ENCODE measurements at places on chromosomes 1 and 21.
A peak's percentile ranks its signal among the peaks of the same experiment; 100 is the strongest.

DNA sequence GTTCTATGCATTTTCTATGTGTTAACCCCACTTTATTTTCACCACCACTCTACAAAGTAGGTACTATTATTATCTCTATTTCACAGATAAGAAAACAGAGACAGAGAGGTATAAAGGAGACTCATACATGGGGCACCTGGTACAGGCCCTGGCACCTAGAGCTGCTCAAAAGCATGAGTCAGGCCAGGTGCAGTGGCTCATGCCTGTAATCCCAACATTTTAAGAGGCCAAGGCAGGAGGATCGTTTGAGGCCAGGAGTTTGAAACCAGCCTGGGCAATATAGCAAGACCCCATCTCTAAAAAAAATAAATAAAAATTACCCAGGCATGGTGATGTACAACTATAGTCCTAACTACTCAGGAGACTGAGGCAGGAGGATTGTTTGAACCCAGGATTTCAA, 35.8 kb downstream of the GLIS1 start:
- DNase-seq, result no peak

DNA sequence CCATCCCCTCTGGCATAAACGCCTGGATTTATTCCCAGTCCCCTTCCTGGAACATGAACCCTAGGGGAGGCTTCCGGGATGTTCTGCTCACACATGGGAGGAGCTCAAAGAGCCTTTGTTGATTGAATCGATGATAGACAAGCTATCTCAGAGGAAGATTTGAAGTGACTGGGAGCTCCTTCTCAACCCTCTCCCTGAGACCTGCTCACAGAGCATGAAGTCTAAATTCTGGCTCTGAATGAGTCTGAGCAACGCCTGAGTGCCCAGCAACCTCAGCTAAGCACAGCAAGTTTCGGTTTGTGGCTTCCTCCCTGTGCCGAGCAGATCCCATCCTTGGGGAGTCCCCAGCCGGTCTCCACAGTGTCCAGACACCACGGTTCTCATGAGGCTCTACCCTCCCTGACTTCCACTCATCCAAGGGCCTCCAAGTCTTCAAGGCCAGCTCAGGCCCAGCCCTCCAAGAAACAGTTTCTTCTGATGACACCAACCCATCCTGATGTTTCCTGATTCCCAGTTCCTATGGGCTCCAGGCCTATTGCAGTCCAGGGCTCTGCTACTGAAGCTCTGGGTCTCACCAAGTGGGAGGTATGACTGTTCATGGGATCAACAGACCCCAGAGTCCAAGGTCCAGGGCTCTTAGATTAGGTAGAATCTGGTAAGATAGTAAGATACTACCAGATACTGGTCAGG, 190.8 kb downstream of the DYRK1A start:
- no peak for DNase-seq

DNA sequence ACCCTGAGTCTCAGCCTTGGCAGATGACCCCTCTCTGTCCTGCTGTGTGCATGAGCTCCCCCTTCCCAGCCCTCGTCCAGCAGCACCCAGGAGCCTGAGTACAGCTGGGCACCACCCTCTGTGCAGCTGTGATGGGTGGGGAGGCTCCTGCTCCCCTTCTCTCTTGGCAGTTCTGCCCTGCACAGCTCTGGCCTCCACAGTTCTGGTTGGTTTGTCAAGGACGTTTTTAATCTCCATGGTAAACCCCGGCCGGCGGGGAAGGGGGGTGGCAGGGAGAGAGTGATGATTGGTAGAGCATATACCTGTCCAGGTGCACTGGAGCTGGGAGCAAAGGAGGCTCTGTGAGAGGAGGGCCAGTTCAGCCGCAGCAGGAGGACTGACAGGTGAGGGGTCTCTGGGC, at the start of gene CLCNKA:
Gene CLCNKA (plus strand): TSS at position 356 of the 400 bp plus-strand sequence. CDS start 584 bp downstream, outside the sequence.
- no peak for DNase-seq

DNA sequence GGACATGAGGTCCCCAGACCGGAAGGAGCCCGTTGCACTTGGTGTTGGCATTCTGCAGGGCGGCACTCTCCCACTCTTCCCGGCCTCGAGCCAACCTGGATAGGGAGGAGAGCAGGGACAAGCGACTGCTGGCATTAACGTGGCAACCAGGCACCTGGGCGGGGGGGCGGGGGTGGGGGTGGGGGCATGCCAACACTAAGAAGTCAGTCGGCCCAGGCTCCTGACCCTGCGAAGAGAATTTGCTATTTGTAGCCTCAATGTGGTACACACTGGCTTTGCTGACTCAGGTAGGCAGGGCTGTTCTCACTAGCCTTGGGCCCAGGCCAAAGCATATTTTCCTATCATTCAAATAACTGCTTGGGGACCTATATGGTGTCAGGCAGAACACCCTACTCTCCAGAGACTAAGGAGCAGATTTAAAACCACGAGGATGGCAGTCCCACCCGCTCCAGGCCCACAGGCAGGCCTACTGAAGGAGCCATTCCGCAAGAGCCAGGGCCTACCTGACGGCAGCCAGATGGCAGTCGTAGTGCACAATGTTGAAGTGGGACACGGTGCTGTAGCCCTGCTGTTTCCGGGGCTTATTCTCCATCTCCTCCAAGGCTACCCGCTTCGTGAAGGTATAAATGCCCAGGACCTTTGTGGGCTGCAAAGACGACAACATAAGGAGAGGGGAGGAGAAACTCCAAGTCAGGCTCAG, 123.7 kb downstream of the UBR4 start:
- no peak for DNase-seq

DNA sequence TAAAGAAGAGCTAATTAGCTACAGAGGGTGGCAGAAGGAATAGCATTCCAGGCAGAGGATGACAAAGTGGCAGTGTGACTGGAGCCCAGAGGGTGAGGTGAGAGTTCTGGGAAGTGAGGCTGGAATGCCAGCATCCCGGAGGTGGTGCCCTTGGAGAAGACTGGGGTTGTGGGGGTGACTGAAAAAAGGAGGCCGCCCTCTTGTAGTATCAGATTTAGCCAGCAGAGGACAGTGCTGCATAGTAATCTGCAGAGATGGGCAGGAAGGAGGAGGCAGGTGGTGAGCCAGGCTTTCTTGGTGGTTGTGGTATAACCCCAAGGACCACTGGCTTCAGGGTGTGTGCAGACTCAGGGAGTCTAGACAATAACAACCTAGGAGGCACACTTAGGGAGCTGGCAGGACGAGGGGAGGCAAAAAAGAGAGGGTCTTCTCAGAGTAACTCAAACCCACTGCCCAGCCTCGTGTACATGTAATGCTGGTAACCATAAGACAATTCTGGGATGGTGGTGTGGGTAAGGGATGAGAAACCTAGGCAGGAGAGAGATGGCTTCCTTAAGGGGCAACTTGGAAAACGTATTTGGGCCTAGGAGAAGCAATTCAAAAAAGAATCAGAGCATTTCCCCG, 30.5 kb downstream of the MROH7 start:
- DNase-seq, result peak; percentile 46

GRCh38 chr1:51936531-51936930, 54.0 kb downstream of the RAB3B start:
- DNase-seq, result no peak

GRCh38 chr1:64161357-64161941, 42.0 kb upstream of the UBE2U start:
- DNase-seq, result no peak

DNA sequence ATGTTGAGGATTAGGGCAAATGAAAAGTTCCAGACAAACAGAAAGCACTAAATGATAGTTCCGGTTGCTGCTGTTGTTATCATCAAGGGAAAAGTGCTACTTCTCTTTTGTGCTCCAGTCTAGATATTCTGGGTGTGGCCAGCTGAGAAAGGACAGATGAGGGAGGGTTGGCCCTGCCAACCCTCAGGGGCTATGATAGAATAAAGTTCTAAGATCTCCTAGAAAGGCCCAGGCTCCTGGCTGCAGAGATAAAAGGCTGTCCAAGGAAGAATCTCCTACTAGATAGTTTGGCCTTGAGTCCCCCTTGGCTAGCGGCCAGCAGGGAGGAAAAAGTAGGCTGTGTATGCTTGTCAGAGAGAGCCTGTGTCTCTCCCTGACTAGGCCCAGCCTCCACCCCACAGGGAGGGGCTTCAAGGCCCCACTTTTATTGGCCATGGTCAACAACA, 31.5 kb downstream of the RIMS3 start:
- peak; percentile 36 for DNase-seq

GRCh38 chr21:32055305-32055704, 182.5 kb downstream of the HUNK start:
- no peak for DNase-seq

DNA sequence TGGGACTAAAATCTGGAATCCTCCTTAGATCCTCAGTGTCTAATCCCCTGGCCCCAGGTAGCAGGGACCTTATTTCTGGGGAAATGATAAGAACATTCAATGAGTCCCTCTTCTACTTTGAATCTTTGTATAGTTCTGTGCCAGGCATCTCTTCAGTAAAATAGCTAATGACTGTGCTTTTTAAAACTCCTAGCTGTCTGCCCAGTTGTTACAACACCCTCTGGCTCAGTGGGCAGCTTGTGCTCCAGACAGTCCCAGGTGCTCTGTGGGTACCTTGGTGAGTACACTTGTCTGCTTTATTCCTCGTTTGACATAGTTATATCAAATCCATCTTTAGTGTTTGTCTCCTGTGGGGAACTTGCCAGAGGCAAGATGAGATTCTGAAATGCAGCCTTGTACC, 18.0 kb downstream of the TGFB2 start:
- DNase-seq, result no peak

- DNase-seq, result no peak
Observed at GRCh38 chr1:22522221-22522743, 41.0 kb upstream of the EPHA8 start.

GRCh38 chr1:207430602-207431001, 23.5 kb upstream of the CR2 start:
- no peak for DNase-seq

GRCh38 chr1:1208713-1209433, 2.5 kb upstream of the TNFRSF18 start:
- DNase-seq, result peak; percentile 56

DNA sequence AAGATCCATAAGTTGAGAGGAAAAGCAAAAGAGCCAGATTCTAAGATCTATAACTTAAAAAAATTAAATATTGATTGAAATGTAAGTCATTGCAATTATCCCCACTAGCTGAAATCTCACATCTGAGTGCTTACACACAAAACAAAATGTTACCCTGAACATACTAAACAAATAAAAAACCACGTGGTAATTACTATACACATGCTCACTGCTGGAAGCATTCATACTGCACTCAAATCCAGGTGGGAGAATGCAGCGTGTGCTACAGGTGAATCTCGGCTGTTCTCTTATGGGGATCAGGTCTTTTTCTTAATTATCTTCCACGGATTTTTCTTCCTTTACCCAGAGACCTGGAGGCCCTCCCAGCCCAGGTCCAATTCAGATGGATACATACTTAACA, 74.3 kb downstream of the SDC3 start:
- no peak for DNase-seq

DNA sequence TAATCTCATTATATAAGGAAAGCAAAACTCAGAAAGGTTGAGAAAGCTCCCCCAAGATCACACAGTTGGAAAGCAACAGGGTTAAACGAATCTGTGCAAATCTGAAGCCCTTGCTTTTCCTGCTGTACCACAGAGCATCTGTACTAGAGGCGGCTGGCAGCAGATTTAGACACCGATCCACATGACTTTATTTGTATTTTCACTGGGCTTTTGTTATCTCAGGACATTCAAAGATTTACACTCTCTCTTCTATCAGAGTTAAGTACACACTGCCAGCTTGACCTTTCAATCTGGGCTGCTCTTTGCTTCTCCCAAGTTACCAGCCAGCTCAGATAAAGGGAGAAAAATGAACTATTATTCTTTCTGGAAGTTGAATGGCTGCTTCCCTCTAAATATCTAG, 146.6 kb downstream of the FAM78B start:
- no peak for DNase-seq

GRCh38 chr1:61873581-61873980, 131.3 kb downstream of the PATJ start:
- no peak for DNase-seq

DNA sequence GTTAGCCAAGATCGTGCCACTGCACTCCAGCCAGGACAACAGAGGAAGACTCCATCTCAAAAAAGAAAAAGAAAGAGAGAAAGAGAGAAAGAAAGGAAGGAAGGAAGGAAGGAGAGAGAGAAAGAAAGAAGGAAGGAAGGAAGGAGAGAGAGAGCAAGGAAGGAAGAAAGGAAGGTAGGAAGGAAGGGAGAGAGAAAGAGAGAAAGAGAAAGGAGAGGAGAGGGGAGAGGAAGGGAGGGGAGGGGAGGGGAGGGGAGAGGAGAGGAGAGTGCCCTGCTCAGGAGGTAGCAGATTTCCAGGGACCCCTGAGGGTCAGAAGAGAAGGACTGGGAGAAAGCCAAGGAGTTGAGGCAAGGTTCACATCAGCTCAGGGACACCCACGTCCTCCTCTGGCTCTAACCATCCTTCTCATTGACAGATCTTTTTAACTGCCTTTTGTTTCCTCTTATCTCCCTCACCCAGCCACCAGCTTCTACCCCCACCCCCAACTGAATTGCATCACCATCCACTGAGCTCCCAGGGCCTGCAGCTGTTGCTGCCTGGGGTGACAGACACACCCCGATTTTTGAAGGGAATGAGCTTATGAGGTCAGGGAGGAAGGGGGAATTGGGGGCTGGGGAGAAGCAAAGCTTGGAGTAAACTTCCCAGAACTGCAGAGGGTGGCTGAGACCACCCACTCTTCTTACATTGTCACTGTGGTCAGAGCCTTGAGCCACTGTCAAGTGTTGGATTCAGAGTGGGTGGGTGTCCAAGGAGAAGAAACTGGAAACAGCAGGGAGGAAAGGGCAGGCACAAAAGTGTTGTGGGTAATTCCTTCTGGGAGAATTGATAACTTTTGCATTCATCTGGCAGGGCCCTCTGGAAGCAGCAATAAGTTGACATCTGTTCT, 91.6 kb downstream of the GLUL start:
- DNase-seq, result peak; percentile 85

- DNase-seq, result no peak
Observed at GRCh38 chr1:7076572-7076971, 291.3 kb downstream of the CAMTA1 start.

DNA sequence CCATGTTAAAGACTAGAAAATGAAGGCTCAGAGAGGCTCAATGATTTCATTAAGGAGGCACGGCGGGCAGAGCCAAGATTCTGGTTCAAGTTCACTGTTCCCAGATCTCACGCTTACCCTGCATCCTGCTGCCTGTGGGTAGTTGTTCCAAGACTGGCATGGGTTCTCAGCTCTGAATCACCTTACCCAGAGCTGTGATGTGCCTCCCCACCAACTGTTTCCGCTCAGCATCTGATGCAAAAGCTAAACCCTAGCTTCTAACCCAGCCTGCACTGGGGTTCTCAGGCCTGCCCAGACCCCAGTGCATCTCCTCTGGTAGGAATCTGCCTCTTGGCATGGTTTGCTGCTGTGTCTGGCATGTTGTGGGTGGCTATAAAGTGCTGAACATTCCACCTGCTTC, 11.8 kb downstream of the TNR start:
- no peak for DNase-seq

- no peak for DNase-seq
Observed at GRCh38 chr21:34201481-34201858, 128.1 kb downstream of the MRPS6 start.

DNA sequence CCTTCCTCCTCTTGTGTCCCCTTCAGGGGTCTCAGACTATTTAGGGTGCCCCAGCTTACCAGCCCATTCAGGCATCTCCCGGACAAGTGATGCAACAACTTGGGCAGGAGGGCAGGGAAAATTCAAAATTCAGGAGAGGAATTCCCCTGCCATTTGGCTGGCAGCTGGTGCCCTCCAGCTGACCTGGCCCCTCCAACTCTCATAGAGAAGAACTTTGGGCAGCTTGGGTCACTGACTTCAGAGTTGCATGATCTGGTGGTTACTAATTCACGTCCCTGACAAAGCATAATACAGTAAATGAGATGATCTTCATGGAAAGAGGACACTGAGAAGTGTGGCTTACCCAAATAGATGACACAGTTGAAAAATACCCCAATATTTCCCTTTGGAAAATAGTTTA, at the start of gene FCAMR:
Gene FCAMR (minus strand): TSS at position 15 of the 400 bp plus-strand sequence. CDS start 335 bp downstream, outside the sequence.
- peak; percentile 71 for DNase-seq

All from suppressor macrophage (primary cell).